ENCODE measurements at places on chromosomes 6 and 20.
A peak's percentile ranks its signal among the peaks of the same experiment; 100 is the strongest.

GRCh38 chr6:169023161-169023874 lies 230.3 kb downstream of the THBS2 start:
- no peak for DNase-seq

- no peak for DNase-seq
These were observed 589 bp downstream of the RNF5 start for GRCh38 chr6:32178547-32179440.

GRCh38 chr20:5663396-5663795 lies 86.8 kb upstream of the SHLD1 start:
- no peak for DNase-seq

DNA sequence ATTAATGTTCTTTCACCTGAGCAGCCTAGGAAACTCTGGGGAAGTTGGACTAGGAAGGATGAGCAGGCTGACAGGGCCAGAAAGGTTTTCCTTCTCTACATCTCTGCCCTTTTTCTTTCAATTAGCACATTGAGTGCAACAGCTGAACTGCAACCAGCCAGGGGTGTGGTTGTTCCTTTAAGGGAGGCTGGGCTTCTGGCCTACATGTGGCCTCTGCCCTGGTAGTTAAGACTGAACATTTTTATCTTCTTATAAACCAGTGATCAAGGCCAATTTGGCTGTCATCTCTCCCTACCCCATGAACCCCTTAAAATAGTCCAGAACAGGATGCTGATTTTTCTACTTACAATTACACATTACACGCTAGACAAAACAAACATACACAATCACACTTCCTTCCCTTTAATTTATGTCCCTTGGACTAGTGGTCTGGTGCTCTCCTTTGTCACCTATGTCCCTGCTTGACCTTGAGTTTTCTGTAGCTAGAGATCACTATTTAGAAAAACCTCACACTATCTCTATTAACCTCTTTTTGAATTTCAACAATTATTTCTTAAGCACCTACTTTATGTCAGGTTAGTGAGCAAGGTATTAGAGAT lies 60.3 kb downstream of the RNF217 start:
- DNase-seq = no peak

DNA sequence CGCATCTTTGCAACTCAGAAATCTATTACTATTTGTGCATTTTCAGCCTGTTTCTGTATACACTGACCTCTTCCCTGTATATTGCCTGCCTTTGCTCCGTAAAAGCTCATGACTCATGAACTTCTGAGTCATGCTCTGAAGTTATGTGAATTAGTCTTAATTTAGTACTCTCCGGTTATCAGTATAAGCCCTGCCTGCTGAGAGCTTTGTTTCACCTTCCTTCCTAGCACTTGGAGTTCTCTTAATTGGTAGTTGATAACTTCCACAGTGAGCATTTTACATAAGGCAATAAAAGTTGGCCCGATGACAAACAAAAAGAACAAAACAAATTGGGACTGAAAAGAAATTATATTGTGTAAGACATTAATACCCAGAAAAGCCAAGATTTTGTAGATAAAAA lies 231.4 kb downstream of the GJA1 start:
- peak; percentile 85 for DNase-seq

- no peak for DNase-seq
These were observed 108.3 kb downstream of the CARMIL1 start for GRCh38 chr6:25387483-25387882.

DNA sequence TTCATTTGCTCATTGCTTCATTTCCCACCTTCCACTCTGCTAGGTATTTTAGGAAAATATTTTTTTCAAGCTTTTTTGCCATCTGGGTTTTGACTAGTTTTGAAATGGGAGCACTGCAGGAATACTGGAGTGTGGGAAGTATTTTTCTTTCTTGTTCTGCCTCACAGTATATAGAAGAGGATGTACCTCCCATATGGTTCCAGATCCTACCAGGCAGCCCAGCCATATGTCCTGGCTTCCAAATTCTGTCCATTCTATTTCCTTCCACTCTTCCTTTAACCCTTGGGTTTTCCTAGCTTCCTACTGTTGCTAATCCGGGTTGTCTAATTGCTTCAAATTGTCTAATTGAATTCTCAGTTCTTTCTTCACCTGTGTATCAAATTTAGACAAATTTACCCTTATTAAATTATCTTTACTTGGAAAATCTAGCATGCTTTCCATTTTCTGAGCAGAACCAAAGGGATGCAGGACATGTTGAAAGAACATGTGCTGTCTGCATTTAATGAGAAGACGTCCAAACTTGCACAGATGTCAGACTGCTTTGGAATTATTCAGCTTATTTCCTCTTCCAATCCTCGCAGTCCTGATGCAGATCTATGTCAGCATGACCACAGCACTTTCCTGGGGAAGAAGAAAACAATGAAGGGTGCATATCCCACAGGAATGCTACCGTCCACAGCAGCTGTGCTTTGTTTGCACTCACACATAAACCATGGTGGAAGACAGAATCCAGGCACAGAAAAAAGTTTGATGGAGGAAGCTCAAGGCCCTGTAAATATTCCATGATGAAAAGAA lies 1273.9 kb upstream of the MAP3K7 start:
- no peak for DNase-seq

DNA sequence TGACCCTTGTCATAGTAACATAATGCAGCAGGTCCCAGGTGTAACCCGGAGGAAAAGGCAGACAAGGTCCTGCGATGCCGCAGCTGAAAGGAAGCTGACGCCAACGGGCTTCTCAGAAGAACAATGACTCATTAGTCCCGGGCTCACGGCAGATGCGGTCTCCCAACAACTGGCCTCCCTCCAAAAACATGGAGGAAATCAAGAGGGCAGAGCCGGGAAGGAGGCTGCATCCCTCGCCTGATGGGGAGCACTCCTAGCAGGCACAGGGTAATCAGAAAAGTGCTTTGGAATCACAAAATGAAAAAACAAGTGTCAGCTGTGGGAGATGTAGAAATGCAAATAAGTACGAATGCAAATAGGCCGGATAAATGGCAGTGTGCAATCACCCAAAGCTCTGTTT lies 165.2 kb upstream of the AGPAT4 start:
- peak; percentile 81 for DNase-seq

- DNase-seq = peak; percentile 59
These were observed 141.5 kb downstream of the GMDS start for GRCh38 chr6:2103765-2104523.

DNA sequence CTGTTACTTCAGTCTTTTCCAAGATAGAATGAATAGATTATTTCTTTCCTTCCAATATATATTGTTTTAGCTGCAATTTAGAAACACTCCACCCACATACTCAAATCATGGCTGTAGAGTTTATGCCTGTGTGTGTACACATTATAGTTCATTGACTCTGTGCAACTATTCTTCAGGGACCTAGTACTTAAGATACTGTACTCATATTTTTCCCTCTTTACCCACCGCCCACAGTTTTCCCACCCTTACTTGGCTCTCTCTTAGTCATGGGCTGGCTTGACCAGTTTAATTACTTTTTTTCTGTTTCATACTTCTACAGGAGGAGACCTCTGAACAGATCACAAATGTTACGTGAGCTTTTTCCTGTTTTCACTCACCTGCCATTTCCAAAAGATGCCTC lies 30.4 kb downstream of the C6orf89 start:
- no peak for DNase-seq

DNA sequence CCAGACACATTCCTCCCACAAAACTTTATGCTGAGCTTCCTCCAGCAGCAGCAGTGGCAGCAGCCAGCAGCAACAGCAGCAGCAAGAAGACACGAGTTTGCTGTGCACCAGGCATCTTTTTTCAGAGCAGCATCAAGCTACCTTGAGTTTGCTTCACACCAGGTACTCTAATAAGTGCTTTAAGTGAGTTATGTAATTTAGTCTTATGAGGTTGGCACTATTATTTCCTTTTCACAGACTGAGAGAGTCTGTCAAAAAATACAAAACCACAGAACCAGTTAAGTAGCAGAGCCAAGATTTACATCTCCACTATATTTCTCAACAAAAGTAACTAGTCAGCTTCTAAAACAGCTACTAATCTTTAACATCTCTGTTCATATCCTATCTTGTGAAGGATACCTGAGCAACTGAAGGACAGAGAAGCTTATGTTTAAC lies 23.7 kb downstream of the RANBP9 start:
- no peak for DNase-seq

- no peak for DNase-seq
These were observed 868 bp downstream of the METTL24 start for GRCh38 chr6:110357298-110357663.

DNA sequence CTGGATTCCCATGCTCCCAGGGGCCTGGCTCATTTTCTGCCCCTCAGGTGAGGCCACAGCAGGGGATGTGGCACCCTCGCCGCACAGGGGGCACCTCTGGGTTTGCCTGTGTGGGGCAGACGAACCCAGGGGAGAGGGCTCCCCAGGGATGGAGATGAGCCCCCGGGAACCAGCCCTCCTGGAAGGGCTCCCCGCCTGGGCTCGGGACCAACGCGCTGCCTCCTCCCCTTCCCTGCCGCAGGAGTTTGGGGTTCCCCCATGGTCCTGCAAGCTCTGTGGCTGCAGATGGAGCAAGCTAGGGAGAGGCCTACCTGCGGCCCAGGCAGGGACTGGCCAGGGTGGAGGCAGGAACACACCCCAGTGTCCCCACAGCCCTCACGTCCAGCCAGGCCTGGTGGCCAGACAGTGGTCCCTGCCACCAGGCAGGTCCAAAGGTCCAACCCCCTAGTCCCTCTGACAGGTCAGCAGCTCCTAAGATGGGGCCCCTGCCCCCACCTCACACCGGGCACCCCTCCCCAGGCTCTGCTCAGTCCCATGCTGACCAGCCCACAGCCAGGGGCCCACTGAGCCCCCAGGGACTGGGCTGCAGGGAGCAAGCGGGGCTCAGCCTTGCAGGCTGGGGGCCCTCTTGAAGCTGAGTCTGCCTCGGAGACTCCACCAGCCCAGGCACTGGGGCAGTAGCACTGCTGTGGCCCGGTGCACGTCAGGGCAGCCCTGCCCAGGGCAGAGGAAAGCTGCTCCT lies 13.7 kb downstream of the LAMA5 start:
- DNase-seq = no peak

DNA sequence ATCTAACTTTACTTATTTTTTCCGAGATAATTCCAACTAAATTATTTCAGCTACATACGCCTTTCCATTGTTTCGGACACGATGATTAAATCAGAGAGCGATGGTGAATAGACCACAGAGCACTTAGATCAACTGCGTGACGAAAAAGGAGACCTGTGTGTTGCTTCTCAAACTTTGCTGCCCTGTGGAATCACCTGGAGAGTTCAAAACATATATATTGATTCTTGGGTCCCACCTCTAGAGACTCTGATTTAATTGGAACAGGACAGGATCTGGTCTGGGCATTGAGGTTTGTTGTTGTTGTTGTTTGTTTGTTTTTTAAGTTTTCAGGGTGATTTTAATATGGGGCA lies 401 bp upstream of the TNFRSF21 start:
- no peak for DNase-seq

Measured in EL (cell line).